ENCODE measurements at places on chromosomes 3 and 15.

- DNase-seq: no peak
These were observed 76.7 kb downstream of the BOC start for GRCh38 chr3:113287803-113288648.

- DNase-seq: no peak
These were observed 20.3 kb upstream of the NOX5 start for GRCh38 chr15:68994149-68994548.

- no peak for DNase-seq
These were observed 62.7 kb downstream of the SNRK start for GRCh38 chr3:43348852-43349574.

- DNase-seq: no peak
These were observed 59.1 kb upstream of the TLE3 start for GRCh38 chr15:70156671-70157271.

- no peak for DNase-seq
These were observed 801 bp downstream of the ARHGAP31 start for GRCh38 chr3:119294696-119295671.

- no peak for DNase-seq
These were observed 32.1 kb downstream of the MGLL start for GRCh38 chr3:127789990-127790881.

- no peak for DNase-seq
These were observed 1.6 kb downstream of the NKTR start for GRCh38 chr3:42601896-42602581.

DNA sequence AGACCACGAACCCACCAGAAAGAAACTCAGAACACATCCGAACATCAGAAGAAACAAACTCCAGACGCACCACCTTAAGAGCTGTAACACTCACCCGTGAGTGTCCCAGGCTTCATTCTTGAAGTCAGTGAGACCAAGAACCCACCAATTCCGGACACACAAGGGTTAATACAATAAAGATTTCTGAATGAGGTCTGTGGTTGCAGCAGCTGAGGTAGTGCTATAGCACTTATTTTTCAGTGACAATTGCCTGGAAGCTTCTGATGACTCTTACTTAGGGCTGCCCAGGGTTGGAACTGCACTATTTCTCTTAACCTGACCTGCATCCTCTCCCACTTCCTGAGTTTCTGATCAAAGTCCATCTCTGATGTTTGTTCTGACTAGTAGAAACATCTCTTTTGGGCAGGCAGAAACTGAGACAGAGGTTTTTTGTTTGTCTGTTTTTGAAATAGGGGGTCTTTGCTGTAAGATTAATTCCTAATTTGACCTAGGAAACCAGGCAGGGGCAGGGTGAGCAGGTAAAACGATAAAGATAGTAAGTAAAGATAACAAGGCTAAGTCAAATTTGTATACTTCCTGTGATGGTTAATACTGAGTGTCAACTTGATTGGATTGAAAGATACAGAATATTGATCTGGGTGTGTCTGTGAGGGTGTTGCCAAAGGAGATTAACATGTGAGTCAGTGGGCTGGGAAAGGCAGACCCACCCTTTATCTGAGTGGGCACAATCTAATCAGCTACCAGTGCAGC lies 169.1 kb downstream of the GAP43 start:
- no peak for DNase-seq

DNA sequence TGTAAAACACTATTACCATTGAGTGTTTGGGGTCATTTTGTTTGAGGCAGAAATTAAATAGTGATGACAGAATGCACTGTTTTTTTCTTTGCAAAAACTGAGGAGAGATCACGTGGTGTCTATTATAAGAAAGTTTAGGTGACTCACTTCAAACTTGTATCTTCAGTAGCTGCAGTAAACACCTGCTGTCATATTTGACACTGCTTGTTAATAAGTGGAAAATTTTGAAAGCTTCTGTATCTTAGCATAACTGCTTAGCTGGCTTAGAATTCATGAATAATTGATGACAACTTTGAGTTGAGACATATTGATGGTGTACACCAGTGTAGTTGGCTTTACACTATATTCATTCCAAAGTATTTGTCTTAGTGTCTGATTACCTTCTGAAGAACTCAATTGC lies 29.7 kb upstream of the MDFIC2 start:
- no peak for DNase-seq

GRCh38 chr3:20064387-20064786 lies 24.1 kb downstream of the KAT2B start:
- DNase-seq: no peak

DNA sequence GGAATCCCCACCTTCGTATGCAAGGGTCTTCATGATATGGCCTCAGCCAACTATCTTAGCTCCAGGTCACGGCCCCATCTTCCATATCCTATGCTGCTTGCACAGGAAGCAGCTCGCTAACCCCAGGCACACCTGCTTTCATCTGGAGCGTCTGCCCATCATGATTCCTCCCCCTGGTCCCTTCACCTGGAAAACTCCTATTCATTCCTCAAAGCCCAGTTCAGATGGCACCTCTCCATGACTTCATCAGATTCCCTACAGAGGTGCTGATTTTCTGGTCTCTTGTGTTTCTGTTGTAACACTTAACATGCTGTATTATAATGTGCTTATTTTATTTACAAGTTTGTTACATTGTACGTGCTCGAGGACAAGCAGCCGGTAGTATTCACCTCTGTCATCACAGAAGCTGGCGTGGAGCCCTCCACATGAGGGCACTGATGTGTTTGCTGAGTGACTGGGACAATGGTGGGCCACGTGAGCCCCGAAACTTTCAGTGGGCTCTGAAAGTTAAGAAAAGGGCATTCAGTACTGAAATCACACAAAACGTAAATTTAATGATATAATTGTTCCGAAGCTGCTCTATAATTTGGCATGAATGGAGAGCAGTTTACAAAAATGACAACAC lies 16.2 kb downstream of the MUC20 start:
- no peak for DNase-seq

DNA sequence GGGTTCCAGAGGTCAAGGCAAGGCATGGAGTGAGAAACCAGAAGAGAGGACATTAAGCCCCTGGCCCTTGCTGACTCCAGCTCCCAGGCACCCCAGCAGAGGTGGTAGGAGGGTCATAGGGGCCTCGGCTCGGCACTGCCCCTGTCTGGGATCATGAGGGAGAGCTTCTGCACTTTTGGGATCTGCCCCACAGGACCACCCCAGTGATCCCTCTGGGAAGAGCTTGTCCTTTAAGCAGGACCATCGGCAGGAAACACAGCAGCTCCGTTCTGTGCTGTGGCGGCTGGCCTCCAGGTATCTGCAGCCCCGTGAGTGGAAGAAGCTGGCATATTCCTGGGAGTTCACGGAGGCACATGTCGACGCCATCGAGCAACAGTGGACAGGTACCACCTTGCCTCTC lies 35.5 kb downstream of the ANKDD1A start:
- DNase-seq: no peak

- DNase-seq: no peak
These were observed 174.3 kb upstream of the ZBTB20 start for GRCh38 chr3:115321400-115321805.

DNA sequence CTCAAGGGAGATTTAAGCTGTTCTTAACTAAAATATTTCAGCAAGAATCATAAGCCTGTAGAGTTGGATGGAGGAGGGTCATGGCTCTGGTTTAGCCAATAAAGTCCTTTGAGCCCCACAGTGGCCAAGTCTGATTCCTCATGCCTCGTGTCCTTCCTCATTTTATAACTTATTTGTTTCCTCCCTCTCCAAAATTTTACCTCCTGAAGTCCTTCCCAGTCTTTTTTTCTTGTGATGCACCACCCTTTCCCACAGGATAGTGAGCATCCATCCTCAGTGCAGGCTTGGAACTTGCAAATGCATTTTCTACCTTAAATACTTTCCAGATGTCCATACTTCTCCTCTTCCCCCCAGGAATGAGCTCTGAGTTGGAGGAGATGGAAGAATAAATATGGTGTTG lies 162.7 kb upstream of the AGTR1 start:
- DNase-seq: no peak

DNA sequence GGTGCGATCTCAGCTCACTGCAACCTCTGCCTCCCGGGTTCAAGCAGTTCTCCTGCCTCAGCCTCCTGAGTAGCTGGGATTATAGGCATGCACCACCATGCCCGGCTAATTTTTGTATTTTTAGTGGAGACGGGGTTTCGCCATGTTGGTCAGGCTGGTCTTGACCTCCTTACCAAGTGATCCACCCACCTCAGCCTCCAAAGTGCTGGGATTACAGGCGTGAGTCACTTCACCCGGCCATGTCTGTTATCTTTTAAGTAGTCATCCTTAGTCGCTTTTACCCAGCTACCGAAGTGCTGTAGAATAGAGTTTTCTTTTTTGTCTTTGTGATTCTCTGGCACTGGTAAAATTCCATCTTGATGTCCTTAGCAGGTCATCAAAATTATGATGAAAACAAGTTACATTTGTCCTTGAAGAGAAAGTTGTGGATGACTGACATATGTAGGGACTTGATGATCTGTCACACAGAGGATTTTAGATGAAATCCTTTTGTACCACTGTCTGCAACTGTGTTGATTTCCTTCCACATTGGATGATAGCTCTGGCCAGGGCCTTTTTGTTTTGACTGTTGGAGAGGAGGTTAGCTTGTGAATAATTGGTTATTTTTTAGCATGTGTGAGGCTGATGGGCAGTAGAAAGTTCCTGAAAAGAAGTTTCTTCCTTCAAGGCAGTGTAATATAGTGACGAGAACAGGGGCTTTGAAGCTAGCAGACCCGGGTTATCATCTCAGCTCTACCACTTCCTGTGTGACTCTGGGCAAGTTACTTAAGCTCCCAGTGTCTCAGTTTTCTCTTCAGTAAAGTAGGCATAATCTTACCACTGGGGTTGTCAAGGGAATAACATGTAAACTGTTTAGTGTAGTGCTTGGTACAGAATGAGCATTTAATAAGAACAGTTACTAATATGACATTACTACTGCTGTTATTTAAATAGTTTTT lies 18.8 kb downstream of the ATG7 start:
- DNase-seq: no peak

DNA sequence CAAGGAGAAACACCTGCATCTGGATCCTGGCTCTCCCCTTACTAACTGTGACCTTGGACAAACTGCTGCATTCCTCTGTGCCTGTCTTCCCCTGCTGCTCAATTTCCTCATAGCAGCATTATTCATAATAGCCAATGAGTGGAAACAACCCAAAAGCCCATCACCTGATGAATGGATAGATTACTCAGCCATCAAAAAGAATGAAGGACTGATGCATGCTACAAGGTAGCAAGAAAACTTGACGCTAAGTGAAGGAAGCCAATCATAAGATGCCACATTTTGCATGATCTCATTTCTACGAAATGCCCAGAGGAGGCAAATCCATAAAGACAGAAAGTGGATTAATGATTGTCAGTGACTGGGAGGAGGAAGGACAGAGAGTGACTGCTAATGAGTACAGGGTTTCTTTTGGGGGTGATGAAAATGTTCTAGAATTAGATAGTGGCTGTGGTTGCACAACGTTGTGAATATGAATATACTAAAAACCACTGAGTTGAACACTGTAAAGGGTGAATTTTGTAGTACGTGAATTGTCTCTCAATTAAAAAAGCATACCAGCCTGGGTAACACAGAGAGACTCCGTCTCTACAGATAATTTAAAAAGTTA lies 11.2 kb downstream of the IGDCC4 start:
- no peak for DNase-seq

DNA sequence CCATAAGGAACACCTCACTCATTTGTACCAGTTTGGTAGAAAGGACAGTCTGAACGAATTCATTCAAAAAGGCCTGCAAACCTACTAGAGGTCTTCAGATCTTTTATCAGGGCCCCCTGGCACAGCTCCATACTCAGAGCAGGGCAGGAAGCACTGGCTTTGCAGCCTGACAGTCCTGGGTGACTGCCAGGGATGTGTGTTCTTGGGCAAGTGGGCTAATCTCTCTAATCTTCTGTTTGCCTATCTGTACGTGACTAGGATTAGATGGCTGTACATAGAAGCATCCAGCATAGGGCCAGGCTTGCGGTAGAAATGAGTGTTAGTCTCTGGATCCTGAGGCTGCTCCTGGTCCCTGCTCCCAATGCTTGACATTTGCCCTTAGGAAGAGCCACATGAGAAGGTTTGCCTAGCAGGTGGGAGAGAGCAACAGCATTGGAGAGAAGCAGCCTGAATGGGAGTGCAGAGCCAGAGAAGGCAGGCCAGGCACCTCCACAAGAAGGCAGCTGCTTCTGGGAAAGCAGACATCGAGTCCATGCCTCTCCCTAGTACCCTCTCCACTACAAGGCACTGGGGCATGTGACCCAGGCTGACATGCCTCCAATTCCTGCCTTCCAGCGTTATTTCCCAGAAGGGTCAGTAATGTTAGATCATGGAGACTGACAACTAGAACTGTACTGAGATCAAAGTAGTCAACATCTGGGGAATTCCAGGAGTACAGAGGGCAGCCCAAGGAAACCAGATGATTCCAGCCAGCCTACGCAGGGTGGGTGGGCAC lies 1.0 kb upstream of the CXCR6 start:
- no peak for DNase-seq

- DNase-seq: no peak
These were observed 667.4 kb downstream of the ROBO2 start for GRCh38 chr3:77707281-77707680.

- DNase-seq: no peak
These were observed 29.7 kb downstream of the STARD9 start for GRCh38 chr15:42604894-42605744.

- no peak for DNase-seq
These were observed 125.8 kb downstream of the PGPEP1L start for GRCh38 chr15:98881526-98882520.

DNA sequence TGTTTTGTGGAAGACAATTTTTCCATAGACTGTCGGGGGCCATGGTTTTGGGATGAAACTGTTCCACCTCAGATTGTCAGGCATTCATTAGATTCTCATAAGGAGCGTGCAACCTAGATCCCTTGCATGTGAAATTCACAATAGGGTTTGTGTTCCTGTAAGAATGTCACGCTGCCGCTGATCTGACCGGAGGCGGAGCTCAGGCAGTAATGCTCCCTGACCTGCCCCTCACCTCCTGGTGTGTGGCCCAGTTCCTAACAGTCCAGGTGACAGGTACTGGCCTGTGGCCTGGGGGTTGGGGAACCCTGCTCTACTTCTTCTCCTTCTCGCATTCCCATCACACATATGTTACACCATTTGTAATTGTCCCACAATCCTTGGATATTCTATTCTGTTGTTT lies 11.0 kb downstream of the CHRNA7 start:
- DNase-seq: no peak

- DNase-seq: no peak
These were observed 161.0 kb downstream of the TCF12 start for GRCh38 chr15:57079446-57079845.

- no peak for DNase-seq
These were observed 181.4 kb downstream of the SMAD6 start for GRCh38 chr15:66883284-66883911.

DNA sequence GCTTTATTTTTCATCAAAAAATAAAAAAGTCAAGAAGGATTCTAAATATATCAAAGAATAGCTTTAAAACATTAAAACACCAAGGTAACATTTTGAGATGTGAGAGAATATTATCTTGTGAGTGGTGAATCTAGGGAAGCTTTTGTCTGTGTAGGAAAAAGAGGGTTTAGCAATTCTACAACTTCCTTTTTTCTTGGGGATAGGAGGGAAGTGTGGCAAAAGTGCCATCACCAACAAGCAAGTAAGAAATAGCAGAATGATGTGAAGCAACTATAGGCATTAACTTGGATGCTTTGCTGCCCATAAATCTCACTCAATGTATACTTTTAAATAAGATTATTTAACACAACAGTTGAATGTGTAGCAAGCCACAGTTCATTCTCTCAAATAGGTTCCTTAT lies 57.8 kb upstream of the SUCLG2 start:
- no peak for DNase-seq

Measured in cortex of kidney (tissue), 1 donor.